ENCODE measurements at places on chromosomes 6 and 20. TPM values are rescaled to one million over a fixed set of nuclear protein-coding genes. Genes with fewer than 3 reads are reported as not detected.
A peak's percentile ranks its signal among the peaks of the same experiment; 100 is the strongest.

- no peaks in the 10 kb centered on the region for H3K4me1 ChIP-seq
- DNase-seq: no peak
- H3K27ac ChIP-seq: peak overlapping the region; percentile 87
- H3K4me3 ChIP-seq: peak overlapping the region; percentile 97
- H3K27me3 ChIP-seq: no peaks in the 10 kb centered on the region
- no peaks in the 10 kb centered on the region for H3K36me3 ChIP-seq
Measured at GRCh38 chr6:26269531-26270485, 95.2 kb upstream of the BTN3A2 start.

DNA sequence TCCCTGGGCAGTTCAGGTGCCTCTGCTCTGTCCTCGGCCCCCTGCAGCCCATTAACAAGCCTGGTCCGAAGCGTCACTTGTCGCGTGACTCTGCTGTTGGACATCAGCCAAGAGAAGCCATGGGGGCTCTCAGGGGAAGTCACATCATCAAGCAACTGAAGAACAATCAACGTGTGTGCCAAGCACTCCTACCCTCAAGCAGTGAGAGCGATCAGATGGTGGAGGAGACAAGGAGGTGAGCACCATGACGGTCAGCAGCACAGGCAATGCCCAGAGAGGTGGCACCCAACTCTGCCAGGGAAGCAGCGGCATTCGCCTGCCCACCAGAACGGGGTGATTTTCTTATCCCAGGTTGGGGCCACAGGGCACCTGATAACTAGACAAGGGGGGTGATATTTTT is 132.7 kb downstream of the AGPAT4 start:
- peak; percentile 34 for DNase-seq
- no peaks in the 10 kb centered on the region for H3K27me3 ChIP-seq
- no peak overlapping the region for H3K27ac ChIP-seq
- no peak overlapping the region for H3K4me3 ChIP-seq

DNA sequence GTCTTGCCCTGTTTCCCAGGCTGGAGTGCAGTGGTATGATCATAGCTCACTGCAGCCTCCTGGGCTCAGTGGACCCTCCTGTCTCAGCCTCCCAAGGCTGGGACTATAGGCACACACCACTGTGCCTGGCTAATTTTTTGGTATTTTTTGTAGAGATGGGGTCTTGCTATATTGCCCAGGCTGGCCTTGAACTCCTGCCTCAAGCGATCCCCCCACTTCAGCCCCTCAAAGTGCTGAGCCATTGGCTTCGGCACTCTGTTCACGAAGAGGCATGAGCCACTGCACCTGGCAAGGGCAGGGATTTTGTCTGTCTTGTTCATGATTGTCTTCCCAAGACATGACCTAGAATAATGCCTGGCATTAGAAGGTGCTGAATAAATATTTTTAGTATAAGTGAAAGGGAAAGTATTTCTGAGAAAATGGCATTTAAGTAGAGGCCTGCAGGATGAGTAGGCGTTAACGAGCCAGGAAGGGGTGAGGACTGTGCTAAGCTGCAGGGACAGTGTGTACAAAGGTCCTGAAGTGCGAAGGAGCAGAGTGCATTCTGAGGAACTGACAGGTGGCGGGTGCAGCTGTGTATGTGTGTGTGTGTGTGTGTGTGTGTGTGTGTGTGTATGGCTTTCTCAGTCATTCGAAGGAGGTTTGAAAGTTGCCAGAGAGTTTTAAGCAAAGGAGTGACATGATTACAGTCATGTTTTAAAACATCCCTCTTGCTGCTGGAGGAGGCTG is 43.0 kb downstream of the VEGFA start:
- no peak overlapping the region for H3K4me3 ChIP-seq
- no peak overlapping the region for H3K27ac ChIP-seq
- no peaks in the 10 kb centered on the region for H3K27me3 ChIP-seq
- no peaks in the 10 kb centered on the region for H3K4me1 ChIP-seq

DNA sequence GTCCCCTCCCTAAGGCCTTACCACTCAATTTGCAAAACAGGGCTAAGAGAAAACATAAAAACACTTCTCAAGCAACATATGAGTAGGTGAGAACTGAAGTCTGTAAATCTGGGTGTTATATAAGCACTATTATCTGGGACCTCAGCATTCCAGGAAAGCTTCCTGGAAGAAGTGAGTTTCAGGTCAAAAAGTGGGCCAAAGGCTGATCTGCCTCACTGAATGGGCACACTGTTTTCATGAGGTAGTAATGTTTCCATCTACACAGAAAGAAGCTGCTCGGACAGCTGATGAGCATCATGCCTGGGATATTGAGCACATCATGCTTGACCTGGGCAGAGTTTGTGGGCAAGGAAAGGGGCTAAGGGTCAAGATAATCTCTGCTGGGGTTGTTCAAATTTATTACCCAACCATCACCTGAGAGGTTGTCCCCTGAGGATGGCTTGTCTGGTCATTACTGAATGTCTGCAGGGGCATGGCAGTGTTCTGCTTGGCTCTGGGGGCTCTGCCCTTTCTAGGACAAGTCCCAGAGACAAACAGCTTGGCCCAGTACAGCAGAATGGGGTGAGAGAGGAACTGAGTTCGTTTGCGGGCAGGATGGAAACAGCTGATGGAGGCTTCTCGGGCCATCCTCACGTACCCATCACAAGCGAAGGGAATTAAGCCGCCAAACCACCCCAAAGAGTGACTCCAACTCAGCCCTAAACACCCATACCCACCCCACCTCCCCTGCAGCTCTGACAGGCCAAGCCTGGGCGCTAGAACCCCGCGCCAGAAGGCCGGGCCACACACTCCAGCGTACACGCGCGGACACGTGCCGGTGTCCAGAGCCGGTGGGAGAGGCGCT is 1.2 kb upstream of the SYNJ2 start:
- H3K27ac ChIP-seq: no peak overlapping the region
- peaks cover 11% of the 10 kb centered on the region for H3K27me3 ChIP-seq
- H3K36me3 ChIP-seq: no peaks in the 10 kb centered on the region
- H3K4me3 ChIP-seq: peak overlapping the region; percentile 64

DNA sequence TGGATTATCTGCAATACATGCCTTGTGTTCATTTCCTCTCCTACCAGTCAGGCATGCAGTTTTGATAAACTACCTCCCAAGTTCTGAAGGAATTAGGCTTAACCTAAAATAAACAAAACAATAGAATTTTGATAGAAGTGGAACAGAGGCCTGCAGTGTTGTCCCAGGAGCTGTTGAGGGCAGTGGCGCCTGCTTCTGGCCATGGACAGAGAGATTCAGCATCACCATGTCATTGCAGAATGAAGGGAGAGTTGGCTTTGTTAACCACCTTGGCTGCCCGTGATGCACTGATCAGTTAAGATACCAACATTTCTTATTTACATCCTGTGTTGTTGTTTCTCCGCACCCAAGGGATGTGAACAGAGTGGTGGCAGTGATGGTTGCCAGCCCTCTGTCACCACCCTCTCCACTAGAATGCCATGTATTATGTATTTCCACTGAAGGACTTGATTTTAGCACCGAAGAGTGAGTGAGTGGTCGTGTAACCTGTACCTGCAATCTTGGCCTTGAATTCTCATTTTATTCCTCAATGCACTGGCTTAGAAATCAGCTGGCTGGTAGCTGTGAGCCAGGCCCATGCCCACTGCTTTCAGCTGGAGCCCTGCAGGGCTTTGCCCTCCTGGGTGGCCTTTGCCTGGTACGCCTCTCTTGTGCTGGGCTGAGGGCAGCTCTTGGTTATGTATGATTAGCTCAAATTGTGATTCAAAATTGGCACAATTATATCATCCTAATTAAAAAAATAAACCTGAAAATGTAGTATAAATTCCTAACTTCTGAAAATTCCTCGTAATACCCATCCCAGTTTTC is 56.5 kb downstream of the SHLD1 start:
- H3K4me1 ChIP-seq: peaks cover 10% of the 10 kb centered on the region
- H3K27me3 ChIP-seq: no peaks in the 10 kb centered on the region
- no peak overlapping the region for H3K4me3 ChIP-seq
- H3K36me3 ChIP-seq: no peaks in the 10 kb centered on the region
- no peak overlapping the region for H3K27ac ChIP-seq
- peak; percentile 41 for DNase-seq

GRCh38 chr20:41011551-41012067 is 17.0 kb upstream of the TOP1 start:
- no peak overlapping the region for H3K4me3 ChIP-seq
- H3K27ac ChIP-seq: no peak overlapping the region

DNA sequence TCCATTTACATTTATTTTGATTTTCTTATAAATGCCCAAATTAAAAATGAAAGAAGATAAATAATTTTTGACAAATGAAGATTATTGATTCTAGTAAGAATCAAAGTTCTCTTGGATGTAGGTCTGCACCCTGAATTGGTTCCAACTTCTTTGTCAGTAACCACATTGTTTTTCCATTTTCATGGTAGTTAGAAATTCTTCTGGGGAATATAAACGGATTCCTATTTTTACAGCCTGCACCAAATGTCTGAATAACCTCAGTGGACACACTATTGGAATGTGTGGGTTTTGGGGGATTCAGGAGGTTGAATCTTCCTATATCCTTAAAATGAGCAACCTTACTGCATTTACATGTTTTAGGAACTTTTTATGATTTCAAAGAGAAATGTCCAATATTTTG is 1085.3 kb upstream of the MAP3K7 start:
- H3K4me3 ChIP-seq: no peak overlapping the region
- no peaks in the 10 kb centered on the region for H3K27me3 ChIP-seq
- no peaks in the 10 kb centered on the region for H3K36me3 ChIP-seq
- no peaks in the 10 kb centered on the region for H3K4me1 ChIP-seq
- DNase-seq: no peak
- H3K27ac ChIP-seq: no peak overlapping the region

- no peaks in the 10 kb centered on the region for H3K36me3 ChIP-seq
- H3K27ac ChIP-seq: no peak overlapping the region
- no peaks in the 10 kb centered on the region for H3K27me3 ChIP-seq
- H3K4me1 ChIP-seq: no peaks in the 10 kb centered on the region
- no peak overlapping the region for H3K4me3 ChIP-seq
- no peak for DNase-seq
Measured at GRCh38 chr6:73802366-73802765, 106.4 kb downstream of the CD109 start.

- H3K27ac ChIP-seq: no peak overlapping the region
- no peak for DNase-seq
- no peaks in the 10 kb centered on the region for H3K4me1 ChIP-seq
- H3K36me3 ChIP-seq: no peaks in the 10 kb centered on the region
- no peaks in the 10 kb centered on the region for H3K27me3 ChIP-seq
Measured at GRCh38 chr6:112459758-112460304, 112.7 kb downstream of the RFPL4B start.

DNA sequence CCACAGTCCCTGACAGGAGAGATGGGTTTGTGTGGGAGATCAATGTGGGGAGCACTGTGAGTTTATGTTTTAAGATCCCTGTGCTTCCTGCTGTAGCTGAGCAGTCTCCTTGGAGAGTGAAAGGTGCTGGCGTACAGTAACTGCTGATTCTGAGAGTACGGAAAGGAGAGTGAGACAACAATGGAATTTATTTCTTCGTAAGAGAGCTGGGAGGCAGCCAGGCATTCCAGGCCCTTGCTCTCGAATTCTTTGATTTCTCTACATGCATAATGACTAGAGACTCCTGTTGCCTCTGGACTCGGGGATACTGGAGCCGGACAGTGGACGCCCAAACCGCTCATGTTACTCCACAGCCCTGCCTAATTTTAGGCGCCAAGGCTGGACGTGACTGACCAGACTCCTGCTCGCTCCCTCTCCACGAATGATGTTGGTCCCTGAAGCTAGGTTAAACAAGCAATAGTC is 131.0 kb upstream of the PHACTR1 start:
- H3K27me3 ChIP-seq: no peaks in the 10 kb centered on the region
- H3K4me1 ChIP-seq: no peaks in the 10 kb centered on the region
- no peak for DNase-seq
- H3K4me3 ChIP-seq: no peak overlapping the region
- no peaks in the 10 kb centered on the region for H3K36me3 ChIP-seq

DNA sequence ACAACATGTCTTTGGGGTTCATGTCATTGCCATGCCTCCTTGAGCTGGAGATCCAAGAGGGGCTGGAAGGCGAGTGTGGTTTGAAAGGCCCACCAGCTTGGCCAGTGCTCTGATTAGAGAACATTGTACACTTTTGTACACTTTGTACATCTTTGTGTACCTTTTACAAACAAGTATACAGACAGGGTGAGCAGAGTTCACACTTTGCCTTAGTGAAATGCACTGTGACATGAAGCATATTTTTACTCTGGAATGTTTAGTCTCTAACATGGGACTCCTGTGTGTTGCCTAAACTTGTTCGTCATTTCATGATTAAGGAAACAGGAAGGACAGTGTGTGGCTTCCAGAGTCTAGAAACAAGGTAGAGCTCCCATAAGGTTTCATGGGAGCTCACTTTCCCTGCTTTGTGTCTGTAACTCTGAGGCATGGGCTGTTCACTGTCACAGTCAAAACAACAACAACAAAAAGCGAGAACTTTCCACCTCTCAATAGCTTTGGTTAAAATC is 225.8 kb upstream of the SOX4 start:
- no peak overlapping the region for H3K4me3 ChIP-seq
- no peaks in the 10 kb centered on the region for H3K36me3 ChIP-seq
- H3K4me1 ChIP-seq: no peaks in the 10 kb centered on the region
- no peak overlapping the region for H3K27ac ChIP-seq
- no peak for DNase-seq

DNA sequence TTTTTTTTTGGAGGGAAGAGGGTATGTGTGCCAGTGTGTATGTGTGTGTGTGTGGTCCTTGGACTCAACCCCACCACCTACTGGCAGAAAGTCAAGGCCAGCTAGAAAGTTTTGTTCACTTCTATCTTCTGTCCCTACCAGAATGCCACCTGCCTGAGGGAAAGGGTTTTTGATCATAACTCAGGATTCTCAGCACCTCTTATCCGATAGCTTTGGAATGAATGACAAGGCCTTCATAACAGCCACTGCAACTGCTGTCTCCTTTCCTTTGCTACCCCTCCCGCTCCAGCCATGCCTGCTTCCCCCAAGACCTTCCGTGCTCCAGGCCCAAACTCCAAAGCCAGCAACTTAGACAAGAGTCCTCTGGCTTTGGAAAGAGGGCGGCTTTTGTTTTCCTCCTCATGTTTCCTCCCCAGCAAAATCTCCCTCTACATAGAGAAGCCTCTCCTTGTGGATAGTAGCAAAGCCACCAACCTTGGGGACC is 18.7 kb downstream of the BTN3A1 start:
- H3K4me3 ChIP-seq: peak overlapping the region; percentile 89
- no peaks in the 10 kb centered on the region for H3K4me1 ChIP-seq
- H3K27ac ChIP-seq: peak overlapping the region; percentile 46
- no peaks in the 10 kb centered on the region for H3K36me3 ChIP-seq

- H3K27me3 ChIP-seq: no peaks in the 10 kb centered on the region
- H3K27ac ChIP-seq: no peak overlapping the region
- H3K4me3 ChIP-seq: no peak overlapping the region
- H3K36me3 ChIP-seq: peaks cover 18% of the 10 kb centered on the region
- no peak for DNase-seq
- peaks cover 8% of the 10 kb centered on the region for H3K4me1 ChIP-seq
Measured at GRCh38 chr6:30915591-30915946, 1.5 kb downstream of the VARS2 start.

- peaks cover 4% of the 10 kb centered on the region for H3K4me1 ChIP-seq
- DNase-seq: no peak
- peak overlapping the region; percentile 66 for H3K4me3 ChIP-seq
Measured at GRCh38 chr6:26223228-26223627, 136.0 kb downstream of the HFE start.

GRCh38 chr20:38715646-38716045 is 8.6 kb upstream of the SLC32A1 start:
- H3K27me3 ChIP-seq: peaks cover 17% of the 10 kb centered on the region
- DNase-seq: no peak
- no peak overlapping the region for H3K27ac ChIP-seq
- no peak overlapping the region for H3K4me3 ChIP-seq

The APOBEC2 gene
- not detected for total RNA-seq

The LIN28B gene
- 94.7 TPM for total RNA-seq

The NFATC2 gene
- total RNA-seq: 0.91 TPM

The COL9A1 gene
- total RNA-seq: 14.4 TPM
